ENCODE measurements at places on chromosomes 2 and 18.

DNA sequence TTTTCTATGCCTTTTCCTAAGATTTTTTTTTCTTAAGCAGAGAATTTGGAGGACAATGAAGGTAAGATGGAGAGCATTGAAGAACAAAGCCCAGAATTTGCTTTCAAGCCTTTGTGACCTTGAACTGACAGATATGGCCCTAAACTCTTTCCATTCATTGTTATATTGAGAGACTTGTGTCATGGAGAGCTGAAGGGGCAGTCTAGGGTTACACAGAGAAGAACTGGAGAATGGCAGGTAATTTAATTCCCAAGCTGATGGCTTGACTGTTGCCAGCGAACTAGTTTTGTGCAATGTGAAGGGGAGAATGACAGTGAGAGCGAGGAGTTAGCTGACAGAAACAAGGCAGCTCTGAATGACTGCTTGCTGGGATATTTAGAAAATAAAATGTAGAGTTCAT, 1344.2 kb downstream of the LRP1B start:
- no peak for DNase-seq

- no peak for DNase-seq
Measured at GRCh38 chr2:25286025-25286400, 55.7 kb downstream of the DNMT3A start.

- no peak for DNase-seq
Measured at GRCh38 chr18:50457639-50458038, 82.8 kb downstream of the SKA1 start.

DNA sequence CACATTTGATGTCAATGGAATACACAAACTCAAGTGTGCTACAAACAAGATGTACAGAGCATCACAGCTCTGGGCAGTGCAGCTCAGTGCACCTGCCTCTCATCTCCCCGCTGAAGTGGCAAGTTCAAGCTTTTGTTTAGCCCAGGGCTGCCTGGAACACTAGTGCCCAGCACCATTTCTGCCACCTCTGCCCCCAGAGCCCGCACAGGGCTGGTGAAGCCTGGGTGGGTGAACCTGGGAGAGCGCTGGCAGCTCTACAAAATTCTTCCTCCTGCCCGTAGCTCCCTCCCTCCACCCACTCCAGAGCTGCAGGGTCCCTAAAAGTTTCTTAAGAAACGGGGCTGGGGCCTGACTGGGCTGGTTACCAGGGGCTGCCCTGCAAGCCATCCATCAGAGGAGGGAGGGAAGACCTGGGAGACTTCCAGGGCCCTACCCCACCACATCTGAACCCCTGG, 1.5 kb downstream of the HES6 start:
- DNase-seq = no peak

DNA sequence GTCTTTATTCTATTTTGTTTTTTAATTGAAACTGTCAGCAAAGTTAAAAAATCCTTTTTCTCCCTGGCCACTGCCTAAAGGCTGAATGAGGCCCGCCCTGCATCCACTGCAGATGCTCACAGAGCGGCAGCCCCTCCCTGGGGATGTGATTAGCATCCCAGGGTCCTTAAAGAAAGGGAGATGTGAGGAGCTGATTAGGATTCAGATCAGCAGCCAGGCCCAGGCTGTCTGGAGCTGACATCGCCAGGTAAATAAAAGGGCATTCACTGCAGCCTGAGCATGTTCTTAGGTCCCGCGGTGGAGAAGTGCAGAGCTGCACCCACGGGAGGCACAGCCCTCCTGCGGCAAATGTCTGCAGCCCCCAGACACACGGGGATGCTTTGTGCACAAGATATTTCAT, 83.8 kb downstream of the LONRF2 start:
- DNase-seq = no peak

DNA sequence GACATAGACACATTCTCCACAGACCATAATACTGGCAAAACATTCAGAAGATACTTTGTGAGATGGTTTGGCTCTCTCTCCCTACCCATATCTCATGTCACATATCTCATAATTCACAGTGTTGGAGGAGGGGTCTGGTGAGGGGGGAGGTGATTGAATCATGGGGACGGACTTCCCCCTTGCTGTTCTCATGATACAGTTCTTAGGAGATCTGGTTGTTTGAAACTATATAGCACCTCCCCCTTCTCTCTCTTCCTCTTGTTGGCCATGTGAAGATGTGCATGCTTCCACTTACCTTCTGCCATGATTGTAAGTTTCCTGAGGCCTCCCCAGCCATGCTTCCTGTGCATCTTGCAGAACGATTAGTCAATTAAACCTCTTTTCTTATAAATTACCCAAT, 61.1 kb downstream of the HK2 start:
- no peak for DNase-seq

DNA sequence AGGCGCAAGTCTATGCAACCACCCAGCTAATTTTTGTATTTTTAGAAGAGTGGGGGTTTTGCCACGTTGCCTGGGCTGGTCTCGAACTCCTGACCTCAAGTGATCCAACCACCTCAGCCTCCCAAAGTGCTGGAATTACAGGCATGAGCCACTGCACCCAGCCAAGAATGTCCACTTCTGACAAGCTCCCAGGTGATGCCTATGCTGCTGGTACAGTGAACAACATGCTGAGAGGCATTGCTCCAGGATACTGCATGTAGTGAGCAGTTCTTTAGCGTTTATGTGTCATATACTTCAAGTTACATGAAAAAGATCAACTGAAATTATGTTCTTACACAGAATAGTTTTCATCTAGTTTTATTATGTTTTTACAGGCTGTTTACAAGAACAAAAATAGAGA, 17.2 kb upstream of the ELAC1 start:
- no peak for DNase-seq

- no peak for DNase-seq
Measured at GRCh38 chr18:58997811-58998337, 133.2 kb downstream of the ZNF532 start.

GRCh38 chr2:144460727-144461307, 59.1 kb downstream of the ZEB2 start:
- DNase-seq = no peak

GRCh38 chr2:65045651-65046050, 10.6 kb upstream of the CEP68 start:
- DNase-seq = no peak

- no peak for DNase-seq
Measured at GRCh38 chr2:237177052-237177451, 91.4 kb downstream of the COPS8 start.

- no peak for DNase-seq
Measured at GRCh38 chr2:86202702-86203101, 3.4 kb downstream of the MRPL35 start.

GRCh38 chr18:26017929-26018328, 72.5 kb downstream of the SS18 start:
- no peak for DNase-seq

- DNase-seq = no peak
Measured at GRCh38 chr2:41313082-41313481, 734.7 kb upstream of the PKDCC start.

- no peak for DNase-seq
Measured at GRCh38 chr2:193382583-193382982, 1187.8 kb upstream of the TMEFF2 start.

GRCh38 chr2:143162123-143162837, 33.1 kb downstream of the ARHGAP15 start:
- no peak for DNase-seq

- DNase-seq = peak; percentile 35
Measured at GRCh38 chr2:2839782-2840531, 508.9 kb upstream of the MYT1L start.

- no peak for DNase-seq
Measured at GRCh38 chr18:42929857-42930256, 185.6 kb downstream of the RIT2 start.

GRCh38 chr2:119219873-119220272, 3.8 kb upstream of the STEAP3 start:
- DNase-seq = no peak

DNA sequence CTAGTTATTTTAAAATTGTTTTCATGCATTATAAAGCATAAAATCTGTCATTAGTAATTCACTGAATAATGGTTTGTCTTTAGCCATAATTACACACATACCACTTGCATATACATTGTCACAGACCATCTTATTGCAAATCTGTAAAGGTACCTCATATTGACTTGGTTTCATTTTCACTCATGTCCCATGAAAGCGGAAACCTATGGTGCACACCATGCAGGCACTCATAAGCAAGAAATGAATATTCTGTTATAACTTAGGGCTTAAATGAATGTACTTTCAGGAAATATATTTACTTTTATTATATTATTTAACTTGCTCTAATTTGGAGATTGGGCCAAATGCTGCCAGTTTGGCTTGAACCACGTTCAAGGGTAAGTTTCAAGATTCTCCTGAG, 29.2 kb upstream of the STK17B start:
- no peak for DNase-seq

DNA sequence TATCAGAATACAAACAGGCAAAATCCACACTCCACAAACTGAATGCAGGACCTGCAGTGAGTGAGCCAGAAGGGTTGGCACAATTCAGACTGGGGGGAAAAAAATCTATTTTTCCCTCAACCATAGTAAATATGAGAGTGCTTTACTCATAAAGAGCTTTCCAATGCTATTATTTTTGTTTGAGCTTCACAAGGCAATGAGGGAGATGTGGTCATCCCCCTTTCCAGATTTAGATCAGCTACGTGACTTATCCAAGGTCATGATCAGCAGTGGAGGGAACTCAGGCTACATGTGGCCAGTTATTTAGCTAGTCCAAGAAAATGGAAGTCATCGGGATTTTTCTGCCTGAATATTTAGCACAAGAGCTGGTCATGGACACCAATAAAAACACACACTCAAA, 120.4 kb upstream of the KLF7 start:
- DNase-seq = no peak

DNA sequence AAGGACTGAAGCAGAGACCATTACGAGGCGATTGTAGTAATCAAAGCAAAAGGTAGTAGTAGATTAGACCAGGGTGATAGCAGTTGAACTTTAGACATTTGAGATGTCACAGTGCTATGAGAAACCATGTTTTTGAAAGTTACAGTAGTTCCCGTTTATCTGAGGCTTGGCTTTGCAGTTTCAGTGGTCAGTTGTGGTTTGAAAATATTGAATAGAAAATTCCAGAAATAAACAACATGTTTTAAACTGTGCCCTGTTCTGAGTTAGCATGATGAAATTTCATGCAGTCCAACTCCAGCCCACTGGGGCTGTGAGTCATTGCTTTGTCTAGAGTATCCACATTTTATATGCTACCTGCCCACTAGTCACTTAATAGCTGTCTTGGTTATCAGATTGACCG, 47.5 kb downstream of the ZNF638 start:
- no peak for DNase-seq

GRCh38 chr2:196486146-196486545, 153.4 kb upstream of the CCDC150 start:
- no peak for DNase-seq

DNA sequence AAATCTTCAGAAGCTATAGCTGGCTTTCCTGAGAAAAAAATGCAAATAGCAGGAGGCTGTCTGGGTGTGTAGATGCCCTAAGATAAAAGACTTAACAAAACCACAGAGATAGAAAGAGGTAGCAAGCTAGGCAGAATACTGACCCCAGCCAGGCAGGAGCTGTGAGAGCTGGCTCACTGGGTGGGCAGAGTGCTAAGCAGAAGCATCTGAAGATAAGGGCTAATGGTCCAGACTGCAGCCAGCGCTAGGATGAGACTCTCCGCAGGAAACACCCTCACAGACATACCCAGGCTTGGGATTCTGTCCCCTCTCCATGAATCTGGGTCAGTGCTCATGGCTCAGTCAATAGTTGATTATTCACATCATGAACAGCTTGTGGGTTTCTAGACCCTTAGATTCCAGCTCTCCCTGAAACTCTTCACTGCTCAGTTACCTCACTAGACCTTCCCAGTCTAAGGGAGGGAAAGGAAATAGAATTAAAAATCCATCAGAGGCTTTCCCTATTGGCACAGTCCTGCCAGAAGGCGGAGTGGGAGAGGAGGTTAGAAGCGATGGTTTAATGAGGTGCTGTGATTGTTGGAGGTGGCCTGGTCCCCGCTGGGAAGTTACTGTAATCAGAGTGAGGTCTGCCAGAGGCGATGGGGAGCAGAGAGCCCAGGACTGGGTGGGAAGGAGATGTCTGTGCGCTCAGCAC, 21.4 kb upstream of the CCBE1 start:
- DNase-seq = no peak

- DNase-seq = no peak
Measured at GRCh38 chr2:112836695-112837117, at the start of gene IL1B. Gene IL1B, minus strand, starts transcription at chr2:112836779. Its CDS starts 550 bp downstream, at chr2:112836229.

- DNase-seq = no peak
Measured at GRCh38 chr18:65567372-65567771, 183.4 kb upstream of the CDH7 start.

DNA sequence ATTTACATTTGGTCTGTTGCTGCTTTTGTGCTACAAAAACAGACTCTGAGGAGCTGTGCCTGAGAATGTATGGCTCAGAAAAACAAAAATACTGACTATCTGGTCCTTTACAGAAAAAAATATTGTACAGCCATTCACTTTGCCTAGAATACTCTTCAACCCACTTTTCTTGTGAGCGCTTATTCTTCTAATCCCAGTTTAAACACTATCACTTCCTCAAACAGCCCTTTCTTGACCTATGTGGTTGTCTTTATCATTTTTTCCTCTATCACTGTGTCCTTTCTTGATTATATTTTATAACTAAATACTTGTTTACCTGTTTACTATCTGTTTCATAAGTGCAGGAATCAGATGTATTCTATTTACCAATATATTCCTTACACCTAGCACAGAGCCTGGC, 33.5 kb downstream of the CUL3 start:
- DNase-seq = no peak

DNA sequence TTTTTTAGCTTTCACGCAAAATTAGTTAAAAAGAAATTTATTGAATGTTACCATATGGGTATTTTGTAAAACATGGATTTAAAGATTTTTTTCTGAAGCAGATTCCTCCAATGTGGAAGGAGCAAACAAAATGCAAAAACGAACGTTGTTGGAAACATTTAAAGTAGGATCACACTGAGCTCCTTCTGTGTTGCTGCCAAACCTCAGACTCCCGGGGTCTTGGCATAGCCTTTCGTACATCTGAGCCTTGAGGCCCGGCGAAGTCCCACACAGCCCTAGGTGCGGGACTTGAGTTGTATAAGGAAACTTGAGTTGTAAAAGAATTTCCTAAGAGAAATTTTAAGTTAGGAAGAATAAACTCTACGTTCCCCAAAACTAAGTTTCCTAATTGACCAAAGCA, 52.0 kb upstream of the CD226 start:
- no peak for DNase-seq

GRCh38 chr2:80169811-80170594, 134.5 kb downstream of the LRRTM1 start:
- no peak for DNase-seq

GRCh38 chr18:49768051-49768391, 45.3 kb downstream of the ACAA2 start:
- DNase-seq = no peak

DNA sequence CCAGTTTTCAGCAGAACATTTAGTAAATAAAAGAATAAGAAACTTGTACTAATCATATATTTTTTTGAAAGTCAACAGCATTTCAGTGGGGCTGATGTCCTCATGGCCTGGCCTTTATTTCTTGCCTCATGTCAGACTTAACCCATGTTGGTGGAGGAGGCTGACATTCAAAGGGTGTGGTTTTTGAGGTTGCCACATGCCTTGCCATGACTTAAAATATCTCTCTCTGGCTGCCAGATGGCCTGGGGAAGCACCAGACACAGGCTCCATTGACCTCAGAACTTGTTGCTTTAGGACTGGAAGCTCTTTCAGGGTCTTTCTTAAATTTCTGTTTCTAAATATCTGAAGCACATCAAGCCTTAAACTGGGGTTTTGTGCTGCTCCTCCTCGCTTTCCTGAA, 32.5 kb upstream of the CD28 start:
- DNase-seq = no peak

GRCh38 chr2:150617351-150617978, 130.0 kb upstream of the RND3 start:
- no peak for DNase-seq

GRCh38 chr2:85485815-85486214, 53.2 kb upstream of the MAT2A start:
- DNase-seq = no peak

Data from hypothalamus (tissue), 51 donors.